ENCODE measurements at places on chromosomes 12 and 14.

GRCh38 chr12:51244269-51244668 is 5.6 kb downstream of the DAZAP2 start:
- DNase-seq, result no peak

GRCh38 chr12:60259225-60259624 is 663.4 kb downstream of the SLC16A7 start:
- DNase-seq, result no peak

DNA sequence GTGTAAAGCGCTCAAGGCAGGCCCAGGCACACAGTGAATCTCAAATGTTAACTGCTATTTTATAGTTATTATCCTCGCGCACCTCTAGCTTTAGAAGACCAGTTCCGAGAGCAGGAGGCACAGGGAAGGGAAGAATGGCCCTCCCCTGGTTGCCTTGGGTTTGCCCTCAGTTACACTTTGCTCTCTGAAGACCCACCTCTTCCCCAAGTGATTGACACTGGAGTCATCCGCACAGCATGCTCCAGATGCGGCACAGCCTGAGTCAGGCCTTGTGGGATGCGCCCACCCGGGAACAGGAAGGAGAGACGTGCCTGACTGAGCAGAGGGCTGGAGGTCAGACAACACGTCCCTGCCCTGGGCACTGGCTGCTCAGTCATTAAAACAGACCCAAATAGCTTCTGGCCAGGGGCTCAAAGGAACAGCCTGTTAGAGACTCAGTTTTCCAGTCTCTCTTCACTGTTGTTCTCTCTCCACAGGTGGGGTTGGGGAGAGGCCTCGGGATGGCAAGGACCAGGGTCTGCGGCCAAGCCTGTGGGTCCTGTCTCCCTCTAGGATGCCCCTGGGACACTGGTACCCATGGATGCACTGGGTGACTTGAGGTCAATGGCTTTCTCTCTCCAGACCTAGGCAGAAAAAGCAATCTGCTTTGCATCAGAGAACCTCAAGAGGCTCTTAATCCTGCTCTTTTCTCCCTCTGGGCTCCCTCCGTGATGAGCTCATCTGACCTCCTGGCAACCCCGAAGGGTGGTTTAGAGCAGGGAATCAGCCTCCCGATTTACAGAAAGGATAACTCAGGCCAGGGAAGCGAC is 13.6 kb upstream of the MLXIP start:
- DNase-seq, result no peak

DNA sequence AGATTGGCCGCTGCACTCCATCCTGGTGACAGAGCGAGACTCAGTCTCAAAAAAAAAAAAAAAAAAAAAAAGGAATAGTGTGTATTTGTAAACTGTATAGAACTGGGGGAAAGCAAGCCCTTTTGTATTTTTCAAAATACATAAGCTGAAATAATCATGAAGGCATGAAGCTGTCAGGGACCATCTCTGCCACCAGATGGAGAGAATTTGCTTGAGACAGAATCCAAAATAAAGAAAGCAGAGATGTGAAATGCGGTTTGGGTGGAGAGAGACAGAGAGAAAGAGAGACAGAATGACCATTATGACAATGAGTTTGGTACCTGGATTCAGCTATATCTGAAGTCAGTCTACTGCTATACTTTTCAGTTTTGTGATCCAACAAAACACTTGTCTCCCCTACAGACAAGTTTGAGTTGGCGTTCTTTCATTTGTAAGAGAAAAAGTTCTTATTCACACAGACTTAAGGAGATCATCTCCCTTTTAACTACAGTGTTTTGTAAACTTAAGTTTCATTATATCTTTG is 155.7 kb upstream of the LRIG3 start:
- no peak for DNase-seq

- no peak for DNase-seq
Observed at GRCh38 chr12:94831081-94831751, 172.3 kb downstream of the NDUFA12 start.

DNA sequence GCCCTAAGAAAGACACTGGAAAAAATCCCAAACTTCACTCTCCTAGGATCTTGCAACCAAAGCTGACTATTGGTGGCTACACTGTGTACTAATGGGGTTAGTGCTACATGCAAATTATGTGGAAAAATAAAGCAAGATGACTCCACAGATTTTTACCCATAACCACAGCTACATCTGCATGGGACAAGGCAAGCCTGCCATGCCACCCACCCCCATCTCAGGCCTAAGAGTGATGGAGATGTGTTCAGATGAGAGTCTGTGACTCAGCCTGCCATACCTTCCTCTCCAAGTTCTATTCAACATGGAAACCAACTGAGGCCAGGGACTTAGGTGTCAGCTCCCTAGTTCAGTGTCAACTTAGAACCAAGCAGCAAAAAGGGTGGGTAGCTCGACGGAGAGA is 206.2 kb downstream of the PELI2 start:
- DNase-seq, result no peak

DNA sequence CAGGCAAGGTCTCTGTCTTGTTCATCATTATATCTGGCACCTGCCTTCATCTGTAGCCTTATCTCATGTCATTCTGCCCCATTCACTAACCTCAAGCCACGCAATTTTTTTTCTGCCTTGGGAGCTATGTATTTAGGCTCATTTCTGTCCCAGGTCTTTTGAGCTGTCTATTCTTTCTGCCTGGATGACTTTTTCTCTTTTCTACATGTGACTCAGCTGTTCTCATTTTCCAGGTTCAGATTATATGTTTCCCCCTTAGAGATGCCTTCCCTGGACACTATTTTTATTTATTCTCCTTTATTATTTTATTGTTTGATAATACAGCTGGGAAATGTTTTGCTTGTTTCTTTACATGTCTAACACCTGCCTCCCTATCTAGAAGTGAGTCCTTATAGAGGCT is 737.4 kb upstream of the TBX3 start:
- no peak for DNase-seq

GRCh38 chr14:35470755-35471154 is 63.2 kb upstream of the INSM2 start:
- no peak for DNase-seq

DNA sequence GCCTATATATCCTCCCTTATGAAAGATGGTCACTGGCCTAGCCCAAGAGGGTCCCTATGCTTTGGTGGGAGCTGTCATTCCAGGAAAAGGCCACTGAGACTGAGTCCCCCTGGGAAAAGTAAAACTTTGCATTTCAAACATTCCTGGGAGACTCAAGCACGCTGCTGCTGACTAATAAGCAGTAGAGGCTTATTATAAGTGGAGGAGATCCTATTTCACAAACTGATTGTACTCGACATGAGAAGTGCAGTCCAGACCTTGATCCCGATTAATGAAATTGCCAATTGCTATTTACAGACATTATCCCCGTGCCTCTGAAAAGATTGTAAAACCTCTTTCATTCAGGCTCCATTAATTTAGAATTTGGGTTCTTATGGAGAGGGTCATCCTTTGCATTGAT is 96.6 kb downstream of the EMP1 start:
- no peak for DNase-seq

- DNase-seq, result no peak
Observed at GRCh38 chr12:92551853-92552397, 150.9 kb upstream of the PLEKHG7 start.

DNA sequence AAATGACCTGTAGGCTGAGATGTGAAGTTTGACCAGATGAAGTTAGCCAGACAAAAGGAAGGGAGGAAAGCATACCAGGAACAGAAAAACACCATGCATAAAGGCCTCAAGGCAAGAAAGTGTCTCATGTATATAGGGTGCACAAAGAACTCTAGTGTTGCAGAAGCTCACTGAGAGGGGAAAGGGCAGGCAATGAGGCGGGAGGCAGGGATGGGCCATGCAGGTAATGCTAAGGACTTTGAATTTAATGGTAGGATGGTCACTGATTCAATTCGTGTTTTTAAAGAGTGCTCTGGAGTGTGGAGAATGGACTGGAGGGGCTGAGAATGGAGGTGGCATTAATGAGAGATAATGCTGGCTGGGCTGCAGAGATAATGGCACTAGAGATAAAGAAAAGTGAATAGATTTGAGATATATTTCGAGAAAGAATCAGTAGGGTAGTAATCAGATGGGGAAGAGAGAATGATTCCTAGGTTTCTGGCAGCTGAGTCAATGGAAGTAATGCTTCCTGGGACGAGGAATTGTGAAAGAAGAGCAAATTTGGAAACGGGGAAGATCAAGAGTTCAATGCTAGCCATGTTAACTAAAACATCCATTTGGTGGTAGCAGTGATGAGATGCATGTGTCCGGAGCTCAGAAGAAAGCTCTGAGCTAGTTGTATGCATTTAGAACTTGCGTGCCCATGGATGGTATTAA is 43.1 kb downstream of the LIMA1 start:
- DNase-seq, result no peak

DNA sequence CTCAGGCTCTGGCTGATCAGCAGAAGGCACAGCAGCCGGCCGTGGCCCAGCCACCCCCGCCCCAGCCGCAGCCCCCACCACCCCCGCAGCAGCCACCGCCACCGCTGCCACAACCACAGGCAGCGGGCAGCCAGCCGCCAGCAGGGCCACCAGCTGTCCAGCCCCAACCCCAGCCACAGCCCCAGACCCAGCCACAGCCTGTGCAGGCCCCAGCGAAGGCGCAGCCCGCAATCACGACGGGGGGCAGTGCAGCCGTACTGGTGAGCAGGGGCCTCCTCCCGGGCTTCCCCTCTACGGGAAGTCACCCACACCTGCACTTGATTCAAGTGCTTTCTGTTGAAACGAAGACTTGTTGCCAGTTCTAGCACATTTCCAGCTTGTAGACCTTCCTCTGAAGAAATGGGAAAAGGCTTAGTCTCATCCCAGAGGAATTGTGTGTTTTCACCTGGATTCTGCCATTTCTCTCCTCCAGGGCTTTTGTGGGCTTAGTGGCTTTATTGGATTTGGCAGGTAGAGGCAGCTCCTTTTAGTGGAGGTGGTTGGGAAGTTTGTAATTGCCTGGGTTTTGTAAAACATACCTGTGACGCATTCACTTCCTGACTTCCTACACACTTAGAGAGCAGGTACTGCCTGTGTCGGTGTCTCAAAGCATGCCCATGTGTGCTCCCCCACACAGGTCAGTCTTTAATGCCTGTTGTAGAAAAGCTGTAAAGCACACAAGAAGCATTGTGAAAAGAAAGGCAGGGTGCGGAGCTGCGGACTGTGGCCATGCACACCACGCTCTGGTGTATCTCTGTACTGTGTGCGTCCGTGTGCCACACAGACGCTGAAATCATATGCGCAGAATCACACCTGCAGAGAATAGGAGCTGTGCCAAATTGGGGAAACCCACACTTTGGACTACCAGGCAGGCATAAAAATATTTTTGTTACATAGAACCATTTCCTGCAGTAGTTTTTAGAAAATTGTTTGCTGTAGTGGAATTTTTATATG is 90.5 kb downstream of the DDX51 start:
- no peak for DNase-seq

GRCh38 chr14:57533214-57533613 is 39.6 kb upstream of the CCDC198 start:
- no peak for DNase-seq

DNA sequence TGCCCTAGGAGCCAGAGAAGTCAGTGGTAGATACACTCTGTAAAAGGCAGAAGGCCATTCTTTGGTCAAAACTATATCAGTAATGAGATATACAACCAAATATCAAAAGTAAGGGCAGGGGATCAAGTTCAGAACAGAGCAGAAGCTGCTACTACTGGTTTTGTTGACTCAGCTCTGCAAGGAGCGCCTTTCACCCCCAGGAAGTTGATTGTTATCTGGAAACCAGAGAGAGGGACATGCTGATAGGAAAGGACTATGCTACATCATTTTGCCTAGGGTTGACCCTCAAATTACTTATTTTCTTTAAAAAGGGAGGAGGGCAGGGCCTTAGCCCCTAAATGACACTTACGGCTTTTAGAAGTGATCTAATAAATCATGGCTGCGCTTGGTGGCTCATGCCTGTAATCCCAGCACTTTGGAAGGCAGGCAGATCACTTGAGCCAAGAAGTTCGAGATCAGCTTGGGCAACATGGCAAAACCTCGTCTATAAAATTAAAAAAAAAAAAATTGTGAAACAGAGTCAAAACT is 194.0 kb downstream of the KLHL28 start:
- DNase-seq, result no peak

- DNase-seq, result no peak
Observed at GRCh38 chr14:90600619-90601018, 203.8 kb downstream of the CALM1 start.

- DNase-seq, result no peak
Observed at GRCh38 chr12:4133029-4133428, 140.5 kb upstream of the CCND2 start.

GRCh38 chr12:31370531-31371255 is 44.7 kb upstream of the SINHCAF start:
- no peak for DNase-seq

GRCh38 chr12:62379026-62379722 is 87.5 kb upstream of the MON2 start:
- no peak for DNase-seq

Data from effector CD8-positive, alpha-beta T cell (primary cell).